ENCODE measurements at places on chromosomes 2 and 18.

GRCh38 chr18:2997846-2998564, 14.9 kb downstream of the LPIN2 start:
- DNase-seq, result no peak

DNA sequence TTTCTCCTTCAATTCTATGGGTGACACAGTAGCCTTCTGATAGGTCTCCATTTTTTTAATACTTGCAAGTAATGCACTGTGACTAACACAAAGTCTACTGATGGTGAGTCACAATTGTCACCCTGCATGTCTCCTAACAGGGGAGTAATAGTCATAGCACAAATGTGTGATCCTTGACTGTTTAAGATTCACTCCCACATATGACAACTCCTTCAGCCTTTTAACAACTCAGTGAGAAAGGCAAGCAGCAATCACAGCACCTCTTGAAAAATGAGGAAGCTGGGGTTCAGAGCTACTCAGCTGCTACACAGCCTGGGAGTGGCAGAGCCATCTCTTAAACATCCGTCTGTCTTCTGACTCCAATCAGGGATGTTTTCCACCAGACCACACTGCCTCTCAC, 63.8 kb downstream of the EHD3 start:
- DNase-seq, result no peak

GRCh38 chr2:235990344-235990743, 177.8 kb downstream of the GBX2 start:
- DNase-seq, result no peak

GRCh38 chr18:76474824-76475223, 20.2 kb downstream of the ZNF516 start:
- DNase-seq, result no peak

DNA sequence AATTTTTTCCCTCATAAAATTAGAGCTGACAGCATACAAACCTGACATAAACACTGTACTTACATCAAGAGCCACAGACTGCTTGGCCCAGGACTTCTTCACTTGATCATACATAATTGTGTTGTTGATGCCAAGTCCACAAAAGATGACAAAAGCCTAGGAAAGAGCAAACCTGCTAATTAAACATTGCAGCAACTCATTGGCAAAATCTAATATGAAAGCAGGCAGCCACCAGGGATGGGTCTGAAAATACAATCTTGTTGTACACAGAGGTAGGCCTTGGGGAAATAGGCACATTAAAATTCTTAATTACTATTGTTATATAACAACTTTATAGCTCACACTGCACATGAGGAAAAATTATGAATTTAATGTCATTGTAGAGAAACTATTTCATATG, 255.8 kb downstream of the PDE11A start:
- DNase-seq, result no peak

GRCh38 chr18:31610286-31611205, 18.9 kb downstream of the TTR start:
- DNase-seq, result peak; percentile 65

GRCh38 chr18:23487738-23488570, 15.4 kb upstream of the RMC1 start:
- DNase-seq, result no peak

All from T47D (cell line).